CD4-positive, alpha-beta T cell treated with Interleukin-17A for 4 hours (primary cell): ENCODE measurements at places on chromosomes 1 and 21.

DNA sequence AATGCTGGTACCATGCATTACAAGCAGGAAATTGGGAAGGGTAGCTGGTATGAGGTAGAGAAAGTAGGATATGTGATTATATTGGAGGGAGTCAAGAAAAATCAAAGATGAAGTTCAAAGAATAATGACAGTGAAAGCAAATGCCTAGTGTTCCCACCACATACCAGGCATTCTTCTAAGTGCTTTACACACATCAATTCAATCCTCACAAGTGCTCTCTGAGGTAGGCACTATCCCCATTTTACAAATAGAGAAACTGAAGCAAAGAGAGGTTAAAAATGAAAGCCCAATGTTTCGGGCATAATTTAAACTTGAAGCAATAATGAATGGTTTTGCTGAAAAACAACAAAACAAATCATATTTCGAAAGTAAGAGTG lies 40.1 kb upstream of the MCOLN3 start:
- no peak for DNase-seq

DNA sequence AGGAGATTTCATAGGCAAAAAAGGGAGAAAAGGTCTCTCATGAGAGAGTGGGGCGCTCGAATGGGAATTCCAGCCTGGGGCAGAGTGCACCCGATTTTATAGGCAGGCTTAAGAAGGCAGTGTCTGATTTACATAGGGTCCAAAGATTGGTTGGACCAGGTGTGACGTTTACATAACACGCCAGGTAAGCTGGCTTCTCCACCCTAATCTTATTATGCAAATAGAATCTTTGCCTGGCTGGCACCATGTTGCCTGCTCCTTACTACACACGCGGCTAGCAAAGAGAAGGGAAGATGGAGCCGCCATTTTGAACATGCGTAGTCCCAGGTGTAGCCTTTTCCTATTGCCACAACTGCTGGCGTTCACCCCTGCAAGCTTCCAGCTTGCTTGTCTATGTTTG lies 103.7 kb downstream of the SLC16A1 start:
- no peak for DNase-seq

GRCh38 chr1:46539972-46540371 lies 11.5 kb downstream of the KNCN start:
- DNase-seq = no peak

DNA sequence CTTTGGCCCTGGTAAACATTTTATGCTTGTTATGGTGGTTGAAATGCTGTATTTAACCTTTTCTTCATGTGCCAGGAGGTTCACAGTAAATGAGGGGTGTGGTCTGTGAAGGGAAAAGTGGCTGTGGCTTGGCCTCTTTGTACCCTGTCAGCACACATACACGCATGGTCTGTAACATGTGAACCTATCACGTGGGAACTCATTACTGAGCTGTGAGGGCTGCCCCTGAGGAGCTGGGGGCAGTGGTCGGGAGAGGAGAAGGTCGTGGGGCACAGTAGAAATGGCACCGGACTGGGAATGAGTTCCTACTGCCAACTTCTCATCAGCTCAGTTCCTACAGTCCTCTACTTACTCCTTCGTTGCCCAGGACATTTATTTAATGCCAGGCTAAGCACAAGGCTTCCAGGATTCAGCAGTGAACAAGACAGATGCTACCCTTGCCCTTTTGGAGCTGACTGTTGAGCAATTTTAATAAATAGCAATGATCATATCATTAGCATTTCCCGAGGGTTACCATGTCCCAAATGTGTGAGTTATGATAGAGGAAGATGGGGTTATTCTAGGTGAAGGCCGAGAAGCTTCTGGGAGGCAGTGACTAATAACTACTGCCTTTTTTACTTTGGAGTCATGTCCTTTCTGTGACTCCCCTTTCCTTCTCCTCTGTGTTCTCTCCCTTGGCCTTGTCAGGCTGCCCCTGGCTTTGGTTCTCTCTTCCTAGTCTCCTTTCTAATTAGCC lies 38.8 kb downstream of the DDR2 start:
- no peak for DNase-seq

- no peak for DNase-seq
Observed at GRCh38 chr1:48526008-48526710, 54.2 kb upstream of the SPATA6 start.

- no peak for DNase-seq
Observed at GRCh38 chr1:93275634-93276295, 69.9 kb upstream of the DR1 start.

DNA sequence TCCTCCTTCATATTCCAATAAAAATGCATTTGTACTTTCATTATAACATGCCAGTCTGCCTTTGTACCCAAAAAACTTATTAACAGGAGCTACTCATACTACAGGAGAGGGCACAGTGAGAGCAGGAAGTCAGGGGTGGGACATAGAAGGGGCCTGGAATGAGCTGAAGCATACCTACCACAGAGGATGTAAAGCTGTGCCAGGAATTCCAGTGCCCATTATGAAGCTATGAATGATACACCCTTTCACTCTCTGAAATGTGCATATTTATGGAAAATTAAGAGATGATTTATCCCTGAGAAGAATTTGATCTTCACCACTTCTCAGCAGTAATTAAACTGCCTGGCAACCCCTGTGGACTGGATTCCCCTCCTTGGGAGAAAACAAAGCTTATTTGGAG lies 65.8 kb downstream of the ATP5PO start:
- DNase-seq = no peak

- DNase-seq = no peak
Observed at GRCh38 chr21:41581592-41582228, 73.8 kb upstream of the TMPRSS2 start.

GRCh38 chr1:75791022-75791421 lies 5.0 kb downstream of the RABGGTB start:
- no peak for DNase-seq

DNA sequence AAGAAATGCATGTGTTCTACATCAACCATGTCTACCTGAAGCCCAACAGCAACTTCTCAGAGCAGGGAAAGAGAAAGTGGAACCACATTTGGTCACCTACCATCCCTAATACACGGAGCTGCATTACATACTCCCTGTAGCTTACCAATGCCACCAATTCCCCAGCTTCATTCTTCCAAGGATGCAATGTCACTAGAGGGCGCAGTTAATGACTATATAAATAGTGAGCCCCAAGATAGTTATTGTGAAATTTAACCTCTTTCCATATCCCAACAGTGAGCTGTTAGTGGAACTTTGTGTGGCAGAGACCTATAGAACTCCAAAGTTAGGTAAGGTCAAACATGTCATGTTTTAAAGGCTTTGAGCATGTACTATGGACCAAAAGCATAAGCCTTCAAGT lies 618.3 kb downstream of the SMYD3 start:
- DNase-seq = peak; percentile 35

DNA sequence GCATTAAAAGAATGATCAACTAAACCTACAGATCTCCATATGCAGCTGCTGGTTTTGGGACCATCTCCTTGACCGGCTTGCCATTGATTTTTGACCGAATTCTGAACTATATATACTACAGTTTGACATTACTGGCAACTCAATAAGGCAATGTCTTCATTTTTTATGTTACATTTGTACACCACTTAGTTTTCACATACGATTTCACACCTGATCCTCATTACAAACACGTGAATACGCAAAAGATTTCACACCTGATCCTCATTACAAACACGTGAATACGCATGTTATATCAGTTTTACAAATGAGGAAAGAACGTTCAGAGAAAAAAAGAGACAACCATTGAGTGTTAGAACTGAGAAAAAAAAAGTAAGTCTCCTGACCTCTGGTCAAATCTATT lies 1.1 kb downstream of the SASS6 start:
- no peak for DNase-seq

- DNase-seq = peak; percentile 20
Observed at GRCh38 chr1:229326601-229327000, 16.2 kb downstream of the CCSAP start.

DNA sequence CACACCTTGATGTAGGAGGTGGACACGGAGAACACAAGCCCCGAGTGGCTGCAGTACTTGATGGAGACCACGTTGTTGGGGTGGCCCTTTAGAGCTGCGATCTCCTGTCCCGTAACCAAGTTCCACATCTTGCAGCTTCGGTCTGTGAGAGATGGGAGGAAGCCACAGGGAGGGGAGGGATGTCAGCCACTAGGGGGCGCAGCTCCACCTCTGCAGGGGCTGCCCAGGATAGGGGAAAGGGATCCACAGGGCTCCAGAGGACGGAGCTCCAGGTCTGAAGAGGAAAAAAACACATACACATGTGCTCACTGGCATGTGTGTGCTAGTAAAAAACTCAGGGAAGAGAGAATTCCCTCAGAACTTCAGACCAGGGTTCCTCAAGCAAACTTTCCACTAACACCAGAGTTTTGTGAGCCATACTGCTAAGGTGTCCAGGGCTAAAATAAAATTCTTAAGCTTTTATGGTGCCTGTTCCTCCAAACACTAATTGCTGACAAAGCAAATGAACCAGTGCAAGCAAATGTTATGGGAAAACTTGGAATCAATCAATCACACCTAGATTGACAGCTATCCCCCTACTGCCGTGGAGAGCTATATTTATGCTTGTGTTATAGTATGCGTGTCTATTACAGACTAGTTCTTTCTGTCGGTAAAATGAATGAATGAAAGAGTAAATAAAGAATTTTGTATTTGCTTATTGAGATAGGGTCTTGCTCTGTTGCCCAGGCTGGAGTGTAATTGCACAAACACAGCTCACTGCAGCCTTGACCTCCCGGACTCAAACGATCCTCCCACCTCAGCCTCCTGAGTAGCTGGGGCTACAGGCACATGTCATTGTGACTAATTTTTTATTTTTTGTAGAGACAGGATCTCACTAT lies 43.7 kb downstream of the KIF21B start:
- peak; percentile 81 for DNase-seq

DNA sequence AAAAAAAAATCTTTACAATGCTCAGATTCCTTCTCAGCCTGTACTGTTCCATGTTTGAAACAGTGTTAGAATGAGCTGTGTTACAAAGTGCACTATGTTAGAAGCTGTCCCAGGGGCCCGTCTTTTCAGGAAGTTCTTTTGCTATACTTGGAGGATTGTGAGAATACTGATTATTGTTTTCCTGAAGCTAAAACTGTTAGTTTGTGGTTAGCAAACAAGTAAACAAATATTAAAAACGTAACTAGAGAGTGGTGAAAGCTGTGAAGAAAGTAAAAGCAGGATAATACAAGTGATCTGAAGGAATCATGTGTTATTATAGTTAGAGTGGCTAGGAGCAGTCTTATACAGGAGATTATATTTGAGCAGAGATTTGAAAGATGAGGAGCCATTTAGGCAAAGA lies 35.6 kb downstream of the CAMSAP2 start:
- no peak for DNase-seq

DNA sequence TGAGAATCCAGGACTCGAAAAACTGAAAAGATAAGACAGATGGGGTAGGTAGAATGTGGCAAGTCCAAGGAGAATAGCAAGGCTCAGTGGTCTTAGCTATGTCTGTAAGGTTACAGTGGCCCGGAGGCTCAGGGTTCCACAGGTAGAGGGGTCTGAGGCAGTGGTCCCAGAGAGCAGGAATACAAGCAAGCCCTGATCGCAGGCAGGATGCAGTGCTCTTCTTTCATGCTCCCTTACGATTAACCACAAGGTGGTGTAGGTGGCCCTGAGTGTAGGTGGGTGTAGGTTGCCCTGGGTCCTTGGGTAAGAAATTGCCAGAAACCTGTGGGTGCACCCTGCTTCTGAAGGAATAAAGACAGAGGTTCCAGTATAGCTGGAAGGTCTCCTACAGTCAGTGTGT lies 99.1 kb upstream of the RAB3GAP2 start:
- no peak for DNase-seq

- DNase-seq = no peak
Observed at GRCh38 chr1:152029144-152029928, 7.5 kb downstream of the S100A11 start.

GRCh38 chr1:204434116-204434755 lies 22.6 kb upstream of the PPP1R15B start:
- no peak for DNase-seq

DNA sequence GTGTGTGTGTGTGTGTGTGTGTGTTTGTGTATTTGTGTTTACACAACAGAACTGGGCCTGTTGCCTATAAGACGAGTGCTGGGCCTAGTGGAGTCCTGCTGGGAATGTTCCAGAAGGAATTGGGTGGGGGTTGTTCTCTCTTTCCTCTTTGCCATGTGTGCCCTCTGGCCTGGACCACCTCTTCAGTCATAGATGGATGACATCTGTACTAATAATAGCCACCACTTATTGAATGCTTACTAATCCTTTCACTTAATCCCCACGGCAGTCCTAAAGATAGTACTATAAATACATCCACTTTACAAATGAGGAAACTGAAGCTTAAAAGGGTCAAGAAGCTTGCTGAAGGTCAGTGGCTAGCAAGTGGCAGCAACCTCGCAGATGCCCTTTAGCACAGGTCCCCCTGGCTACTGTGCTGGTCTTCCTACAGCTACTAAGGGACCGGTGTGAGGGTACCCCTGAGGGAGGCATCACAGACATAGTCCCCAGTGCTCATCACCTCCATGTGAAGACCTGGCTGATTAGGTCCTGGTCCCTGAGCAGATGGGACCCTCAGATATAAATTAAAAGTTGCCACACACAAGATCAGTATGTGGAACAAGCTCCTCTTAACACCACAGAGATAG lies 55.2 kb upstream of the KIF1B start:
- no peak for DNase-seq

- DNase-seq = no peak
Observed at GRCh38 chr1:39762550-39763540, 8.3 kb downstream of the OXCT2 start.

GRCh38 chr1:11524465-11525150 lies 45.7 kb downstream of the DISP3 start:
- DNase-seq = no peak

DNA sequence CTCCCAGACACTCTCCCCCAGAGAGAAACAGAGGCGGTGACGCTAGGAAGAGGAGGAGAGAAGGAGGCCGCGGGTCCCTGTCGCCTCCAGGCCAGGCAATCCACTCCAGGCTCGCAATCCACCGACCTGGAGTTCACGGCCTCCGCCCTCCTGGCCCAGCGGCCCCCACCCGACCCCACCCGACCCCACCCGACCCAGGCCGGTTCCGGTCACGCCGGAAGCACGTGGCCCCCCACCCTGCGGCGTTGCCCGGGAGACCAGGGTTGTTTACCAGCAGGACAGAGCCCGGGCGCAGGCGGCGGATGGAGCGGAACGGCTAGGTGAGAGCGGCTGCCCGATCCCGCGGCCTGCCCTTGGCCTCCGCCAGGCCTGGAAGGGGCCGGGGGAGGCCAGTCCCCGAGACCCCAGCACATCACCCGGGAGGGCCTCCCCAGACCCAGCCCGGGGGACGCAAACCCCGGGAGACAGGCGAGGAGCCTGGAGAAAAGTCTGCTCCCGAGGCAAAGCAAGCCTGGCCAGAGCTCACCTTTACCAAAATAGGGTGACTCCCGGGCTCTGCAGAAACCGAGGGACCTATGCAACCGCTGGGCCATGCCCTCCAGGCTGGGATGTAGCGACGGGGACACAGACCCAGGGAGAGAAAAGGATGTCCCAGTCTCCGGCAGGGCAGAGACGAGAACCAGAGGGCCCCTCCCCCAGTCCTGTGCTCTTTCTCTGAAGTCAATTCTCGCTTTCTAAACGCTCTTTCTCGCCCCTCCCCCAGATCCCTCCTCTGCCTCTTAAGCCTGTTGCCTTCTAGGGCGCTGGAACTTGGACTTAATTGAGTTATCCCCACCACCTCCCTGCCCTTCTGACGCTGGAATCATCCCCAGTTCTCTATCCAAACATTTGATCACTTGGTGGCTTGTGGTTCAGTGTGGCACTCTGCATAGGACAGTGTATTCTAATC lies at the start of the genes PLA2G2C and UBXN10:
PLA2G2C (minus strand) TSS at position 685 of the 949 bp plus-strand sequence. CDS start 9,155 bp downstream, outside the sequence.
UBXN10 (plus strand) TSS at position 263 of the 949 bp plus-strand sequence. CDS start 4,466 bp downstream, outside the sequence.
- peak; percentile 70 for DNase-seq

- DNase-seq = no peak
Observed at GRCh38 chr1:15181564-15181963, 28.0 kb downstream of the TMEM51 start.

- DNase-seq = no peak
Observed at GRCh38 chr1:168320800-168321450, 40.2 kb downstream of the TBX19 start.
